AG09319 (cell line): ENCODE measurements at places on chromosomes 4 and X.

DNA sequence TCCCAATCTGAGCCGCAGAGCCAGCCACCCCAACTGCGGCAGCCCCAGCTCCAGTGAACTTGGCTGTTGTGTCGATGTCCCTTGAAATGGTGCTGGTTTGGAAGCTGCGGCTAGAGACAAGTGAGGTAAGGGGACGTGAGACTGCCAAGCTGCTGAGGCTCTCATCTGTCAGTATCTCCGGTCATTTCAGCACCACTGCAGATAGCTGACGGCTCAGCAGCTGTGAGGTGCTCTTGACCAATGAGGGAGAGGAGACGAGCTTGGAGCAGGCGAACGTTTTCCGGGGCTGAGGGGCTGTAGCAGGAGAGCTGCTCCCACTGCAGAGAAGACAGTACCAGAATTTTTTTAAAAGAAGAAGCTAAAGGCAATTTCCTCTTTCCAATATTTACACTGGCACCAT, 175.5 kb upstream of the CASK start:
- DNase-seq = no peak

GRCh38 chr4:100983426-100983825, 363.9 kb downstream of the PPP3CA start:
- DNase-seq = no peak

DNA sequence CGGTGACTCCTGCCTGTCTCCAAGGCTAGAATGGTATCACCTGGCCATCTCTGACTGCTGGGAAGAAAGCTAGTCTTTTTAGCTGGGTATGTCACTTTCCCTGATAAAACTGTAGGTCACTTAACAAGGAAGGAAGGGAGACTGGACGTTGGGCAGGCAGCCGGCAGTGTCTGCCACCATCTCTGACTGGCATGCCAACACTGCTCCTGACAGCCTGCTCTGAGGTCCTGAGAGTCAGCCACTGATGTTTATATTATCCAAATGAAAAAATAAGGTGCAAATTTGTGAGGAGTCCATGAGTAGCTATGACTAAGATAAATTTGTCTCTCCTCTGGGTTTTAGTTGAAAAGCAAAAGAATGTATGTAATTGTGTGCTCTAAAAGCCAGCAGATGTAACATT, 77.2 kb downstream of the SNX25 start:
- no peak for DNase-seq

DNA sequence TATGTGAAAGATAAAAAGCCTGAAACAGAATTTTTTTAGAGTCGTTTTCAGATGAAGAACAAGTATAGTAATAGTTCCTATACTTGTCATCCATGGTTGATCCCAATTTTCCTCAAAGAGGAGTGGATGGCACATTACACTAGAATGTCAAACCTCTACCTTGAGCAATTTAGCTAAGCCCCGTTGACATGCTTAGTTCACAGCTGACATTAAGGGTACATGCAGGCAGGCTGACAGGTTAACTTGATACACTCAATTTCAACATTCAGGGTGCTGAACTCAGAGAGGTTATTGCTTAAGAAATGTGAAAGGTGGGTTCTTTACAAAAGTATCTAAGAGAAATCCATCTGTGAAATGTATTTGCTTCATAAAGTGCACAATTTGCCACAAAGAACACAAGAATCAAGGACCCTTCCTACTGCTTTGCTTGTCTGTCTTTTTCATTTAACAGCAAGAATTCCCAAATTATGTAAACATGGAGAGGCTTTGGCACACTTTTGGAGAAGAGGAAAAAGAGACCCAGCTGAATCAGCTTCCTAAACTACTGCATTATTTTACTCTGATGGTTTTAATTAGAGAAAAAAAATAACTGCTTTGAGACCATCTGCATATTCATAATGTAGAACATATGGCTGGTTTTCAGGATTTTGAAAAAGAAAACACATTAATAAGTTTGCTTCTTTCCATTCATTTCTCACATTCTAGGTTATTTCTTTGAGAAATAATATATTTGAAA, 122.5 kb upstream of the DDIT4L start:
- no peak for DNase-seq

- DNase-seq = no peak
Observed at GRCh38 chr4:42643685-42644084, 13.2 kb downstream of the ATP8A1 start.
